ENCODE measurements at places on chromosomes 5 and 9.

DNA sequence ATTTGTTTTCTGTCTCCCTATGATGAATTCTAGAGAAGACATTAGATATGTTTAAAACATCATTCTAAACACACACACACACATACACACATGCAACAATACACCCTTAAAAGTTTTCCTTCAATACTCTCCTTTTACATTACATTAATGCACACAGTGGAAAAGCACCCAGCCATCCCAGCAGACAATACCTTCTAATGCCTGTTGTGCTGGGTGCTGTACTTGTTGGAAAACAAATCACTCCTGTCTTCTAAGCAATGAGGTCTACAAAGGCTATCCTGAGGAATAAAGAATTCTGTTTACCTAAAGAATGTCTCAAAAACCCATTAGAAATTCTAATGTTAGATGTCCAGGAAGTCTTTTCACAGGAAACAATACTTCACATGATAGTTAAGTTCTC is 259.1 kb upstream of the PPP1R2B start:
- no peak for DNase-seq

- no peak for DNase-seq
These were observed 6.4 kb downstream of the GABRA6 start for GRCh38 chr5:161691911-161692310.

DNA sequence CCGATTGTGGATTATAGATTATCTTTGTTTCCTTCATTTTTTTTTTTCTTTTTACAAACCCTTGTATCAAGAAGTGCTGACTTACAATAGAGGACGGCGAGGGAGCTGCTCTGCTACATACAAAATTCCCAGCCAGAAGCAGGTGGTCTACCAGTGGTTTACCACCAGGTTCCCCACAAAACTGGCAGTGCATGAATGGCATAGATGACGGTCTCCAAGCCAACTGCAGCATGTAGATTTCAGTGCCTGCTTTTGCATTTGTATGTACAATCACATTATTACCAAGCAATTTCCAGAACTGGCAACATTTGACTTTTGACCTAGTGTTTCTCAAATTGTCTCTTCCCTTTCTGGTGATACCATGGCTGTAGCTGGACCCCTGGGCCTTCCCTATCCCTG is 84.0 kb downstream of the ACER2 start:
- no peak for DNase-seq

GRCh38 chr5:128800377-128800776 is 164.9 kb upstream of the SLC27A6 start:
- DNase-seq = no peak

- DNase-seq = no peak
These were observed 86.0 kb upstream of the FER start for GRCh38 chr5:108661590-108662219.

GRCh38 chr5:135894789-135895188 is 852 bp downstream of the IL9 start:
- no peak for DNase-seq

- no peak for DNase-seq
These were observed 283.3 kb upstream of the TUT7 start for GRCh38 chr9:86637515-86637914.

DNA sequence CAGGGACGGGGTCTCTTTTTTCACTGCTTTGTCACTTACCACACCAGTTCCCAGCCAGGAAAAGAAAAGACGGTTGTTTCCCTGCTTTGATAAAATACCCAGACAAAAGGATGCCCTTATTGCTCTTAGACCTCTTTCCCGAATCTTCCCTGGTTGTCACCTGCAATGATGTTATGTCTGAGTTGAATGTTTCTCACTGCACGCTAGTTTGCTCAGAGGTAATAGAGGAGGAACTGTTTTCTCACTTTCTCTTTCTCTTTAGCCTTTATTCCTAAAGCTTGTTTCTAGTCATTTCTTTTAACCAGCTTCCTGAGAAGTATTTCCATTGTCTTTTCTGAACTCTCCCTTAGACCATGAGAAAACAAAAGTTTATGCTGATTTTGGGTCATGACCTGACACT is 32.9 kb downstream of the ACER2 start:
- no peak for DNase-seq

GRCh38 chr5:160260881-160261815 is 31.8 kb downstream of the FABP6 start:
- DNase-seq = no peak
